ENCODE measurements at places on chromosomes 1 and 21.

GRCh38 chr1:116712510-116712909 lies 41.7 kb upstream of the CD2 start:
- DNase-seq = no peak

DNA sequence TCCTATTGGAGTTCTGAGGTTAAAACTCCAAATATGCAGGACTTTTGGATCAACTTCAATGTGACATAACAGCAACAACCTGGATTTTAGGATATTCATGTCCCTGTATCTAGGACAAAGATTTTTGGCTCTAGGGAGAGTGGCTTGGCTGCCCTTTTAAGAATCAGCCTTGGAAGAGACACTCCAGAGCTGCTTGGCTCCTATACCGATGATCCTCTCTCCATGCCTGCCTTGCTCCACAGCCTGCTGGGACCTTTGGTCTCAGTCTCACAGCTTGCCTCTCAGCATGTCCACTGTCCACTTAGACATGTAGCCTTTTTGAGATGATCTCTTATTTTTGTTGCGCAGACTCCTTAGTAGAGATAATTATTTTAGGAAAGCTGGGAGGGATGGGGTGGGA lies 4.5 kb upstream of the FCMR start:
- no peak for DNase-seq

DNA sequence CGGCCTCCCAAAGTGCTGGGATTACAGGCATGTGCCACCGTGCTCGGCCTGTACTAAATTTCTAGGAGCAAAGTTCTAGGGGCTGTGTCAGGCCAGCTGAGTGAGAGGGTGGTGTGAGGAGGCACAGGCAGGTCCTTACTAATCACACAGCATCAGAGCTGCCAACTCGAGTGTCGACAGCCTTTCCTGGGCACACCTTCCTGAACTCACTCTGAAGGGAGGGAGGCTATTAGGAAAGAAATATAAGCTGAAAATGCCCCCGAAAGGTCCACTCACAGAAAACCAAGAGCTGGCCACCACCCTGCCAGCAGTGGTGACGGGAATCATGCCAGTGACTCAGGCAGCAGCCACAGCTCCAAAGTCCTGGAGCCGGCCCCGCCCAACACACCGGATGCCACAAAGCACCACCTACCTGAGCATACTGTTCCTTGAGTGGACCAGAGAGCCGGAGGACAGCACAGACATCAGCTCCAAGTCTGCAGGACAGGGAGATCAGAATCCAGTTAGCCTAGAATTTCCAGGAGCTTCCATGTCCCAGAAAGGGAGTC lies 4.5 kb downstream of the PMVK start:
- peak; percentile 30 for DNase-seq

DNA sequence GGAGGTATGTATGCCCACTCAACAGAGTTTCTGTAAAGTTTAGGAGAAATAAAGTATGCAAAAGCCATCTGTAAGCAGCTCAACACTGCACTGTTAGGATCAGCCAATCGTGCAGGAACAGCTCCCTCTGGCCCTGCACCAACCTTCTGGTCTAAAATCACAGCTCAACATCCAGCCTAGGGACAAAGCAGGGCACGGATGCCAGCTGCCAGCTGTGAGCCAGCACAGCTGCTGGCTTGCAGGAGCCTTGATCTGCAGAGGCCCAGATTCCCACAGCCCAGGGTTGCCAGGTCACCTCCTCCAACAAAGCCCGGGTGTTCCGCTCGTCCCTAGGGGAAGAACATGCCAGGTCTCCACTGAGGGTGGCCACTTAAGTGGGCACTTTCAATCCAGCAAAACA lies 8.6 kb downstream of the ACOT7 start:
- no peak for DNase-seq

DNA sequence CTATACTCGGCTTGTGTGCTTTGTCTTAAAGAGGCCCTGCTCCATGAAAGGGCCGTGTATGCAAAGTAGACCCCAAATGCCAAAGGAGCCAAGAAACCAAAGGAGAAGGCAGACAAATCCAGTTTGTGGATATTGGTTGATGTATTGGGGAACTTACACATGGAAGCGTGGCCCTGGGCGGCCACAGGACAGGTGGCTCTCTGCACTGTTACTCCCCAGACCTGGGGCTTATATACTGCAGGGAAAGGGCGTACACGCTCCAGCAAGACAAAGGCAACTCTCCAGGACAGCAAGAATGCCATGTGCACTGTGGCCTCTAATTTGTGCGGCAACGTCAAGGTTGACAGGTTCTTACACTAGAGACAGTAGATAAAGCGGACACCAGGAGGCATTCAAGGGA lies 24.8 kb downstream of the RSPH1 start:
- no peak for DNase-seq

DNA sequence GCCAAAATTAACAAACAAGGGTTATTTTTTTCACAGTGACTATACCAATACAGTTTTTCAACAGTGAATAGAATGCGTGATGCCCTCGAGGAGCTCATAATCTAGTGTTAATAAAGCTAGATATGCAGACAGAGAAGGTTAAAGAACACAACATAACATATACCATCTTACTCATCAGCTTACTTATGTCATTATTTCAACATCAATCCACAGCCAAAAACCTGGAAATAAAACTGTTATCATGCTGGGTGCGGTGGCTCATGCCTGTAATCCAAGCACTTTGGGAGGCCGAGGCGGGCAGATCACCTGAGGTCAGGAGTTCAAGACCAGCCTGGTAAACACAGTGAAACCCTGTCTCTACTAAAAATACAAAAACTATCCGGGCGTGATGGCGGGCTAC lies 6.1 kb downstream of the STX6 start:
- DNase-seq = no peak

DNA sequence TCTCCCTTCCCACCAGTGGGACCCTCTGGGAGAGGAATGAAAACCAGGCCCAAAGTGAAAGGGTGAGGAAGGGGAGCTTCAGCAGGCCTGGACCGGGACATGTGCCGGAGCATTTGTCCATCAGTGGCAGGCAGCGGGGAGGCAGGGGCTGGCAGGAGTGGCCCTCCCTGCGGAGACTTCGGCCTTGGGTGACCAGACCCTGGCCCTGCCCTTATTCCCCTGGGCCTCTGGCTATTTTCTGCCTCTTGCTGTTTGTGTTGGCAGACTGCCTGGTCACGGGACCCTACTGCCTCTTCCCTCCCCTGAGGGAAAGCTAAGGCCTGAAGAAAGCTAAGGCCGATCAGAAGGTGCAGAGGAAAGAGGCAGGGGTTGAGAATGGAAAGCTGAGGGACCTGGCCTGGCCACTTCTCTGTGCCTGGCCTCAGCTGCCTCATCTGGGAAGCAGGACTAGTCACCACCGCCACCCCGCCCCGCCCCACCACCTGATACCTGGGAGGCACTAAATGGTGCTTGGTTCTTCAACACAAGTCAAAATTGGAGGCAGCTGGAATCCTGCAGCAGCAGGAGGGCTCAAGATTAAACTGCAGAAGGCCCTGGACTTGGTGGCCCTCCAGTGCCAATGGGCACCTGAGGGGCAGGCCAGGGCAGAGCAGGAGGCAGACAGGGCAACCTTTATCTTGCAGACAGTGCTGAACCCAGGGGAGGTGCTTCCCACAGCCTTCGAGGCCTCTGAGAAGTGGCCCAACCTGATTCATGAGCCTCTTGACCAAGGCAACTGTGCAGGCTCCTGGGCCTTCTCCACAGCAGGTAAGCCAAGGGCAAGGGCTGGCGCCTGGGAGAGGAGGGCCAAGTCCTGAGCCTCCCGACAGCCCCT lies 7.9 kb downstream of the TINAGL1 start:
- peak; percentile 10 for DNase-seq

DNA sequence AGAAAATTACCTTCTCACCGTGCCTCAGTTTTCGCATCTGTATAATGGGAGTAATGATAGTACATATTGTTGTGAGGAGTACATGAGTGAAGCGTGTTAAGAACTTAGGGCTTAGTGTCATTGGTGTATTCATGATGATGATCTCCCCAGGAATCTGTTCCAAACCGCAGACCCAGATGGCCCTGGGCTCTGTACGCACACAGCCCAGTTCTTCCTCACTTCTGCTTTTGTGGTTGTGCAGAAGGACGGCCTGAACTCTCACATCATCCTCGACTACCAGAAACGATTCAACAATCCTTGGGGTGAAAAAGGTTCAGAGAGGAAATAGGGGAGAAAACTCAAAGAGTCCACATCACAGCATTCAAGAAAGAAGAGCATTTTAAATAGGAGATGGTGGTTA lies 323.0 kb downstream of the CAMTA1 start:
- no peak for DNase-seq

- no peak for DNase-seq
These were observed 38.4 kb upstream of the FGGY start for GRCh38 chr1:59258412-59259032.

DNA sequence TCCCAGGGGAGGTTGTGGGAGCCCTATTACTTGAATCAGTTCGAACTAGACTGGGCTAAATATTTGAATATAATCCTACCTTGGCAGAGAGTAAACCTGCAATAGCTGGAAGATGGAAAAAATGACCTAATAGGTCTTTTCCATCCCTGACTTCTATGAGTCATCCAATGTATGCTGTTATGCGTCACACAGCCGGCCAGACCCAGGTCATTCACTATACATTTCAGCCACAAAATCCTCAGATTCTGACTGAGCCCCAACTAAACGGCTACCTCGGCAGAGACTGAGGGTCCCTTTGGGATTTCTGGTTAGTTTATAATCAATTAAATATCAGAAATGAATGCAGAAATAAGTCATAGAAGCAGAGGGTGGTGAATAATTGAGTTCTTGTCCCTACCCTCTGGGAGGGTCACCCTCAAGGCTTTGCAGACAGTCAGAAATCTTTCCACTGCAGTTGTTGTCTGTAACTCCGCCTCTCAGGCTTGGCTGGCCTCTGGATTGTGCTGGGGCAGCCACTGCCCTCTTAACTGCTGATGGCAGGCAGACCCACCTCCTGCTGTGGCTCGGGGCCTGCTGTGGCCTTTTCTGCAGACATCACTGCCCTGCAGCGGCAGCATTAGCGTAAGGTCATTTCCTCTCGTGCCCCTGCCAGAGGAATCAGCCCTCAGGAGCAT lies 240.5 kb downstream of the TGFB2 start:
- peak; percentile 21 for DNase-seq

- no peak for DNase-seq
These were observed 182.9 kb downstream of the ZNF281 start for GRCh38 chr1:200226969-200227303.

Data from AG20443 (cell line).